ENCODE measurements at places on chromosomes 5 and 9.
A peak's percentile ranks its signal among the peaks of the same experiment; 100 is the strongest.

GRCh38 chr9:111715471-111715870 is 54.1 kb downstream of the GNG10 start:
- no peak for DNase-seq

DNA sequence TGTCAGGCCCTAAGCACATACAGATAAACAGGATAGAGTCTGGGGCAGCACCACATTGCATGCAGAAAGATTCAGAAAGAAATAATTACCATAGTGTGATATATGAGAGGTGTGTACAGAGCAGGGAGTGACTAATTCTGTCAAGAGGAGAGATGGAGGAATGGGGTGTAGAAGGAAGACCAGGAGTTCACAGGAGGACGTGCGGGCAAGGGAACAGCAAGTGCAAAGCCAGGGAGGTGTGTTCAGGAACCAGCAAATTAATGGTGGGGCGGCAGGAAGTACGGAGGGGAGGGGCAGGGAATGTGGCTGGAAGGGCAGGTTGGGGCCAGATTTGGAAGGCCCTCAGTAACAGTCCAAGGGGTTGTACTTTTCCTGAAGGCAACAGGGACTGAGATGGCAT is 17.4 kb downstream of the EGR1 start:
- DNase-seq = no peak

GRCh38 chr9:111036429-111036789 is 1.9 kb downstream of the LPAR1 start:
- DNase-seq = no peak

GRCh38 chr9:89218040-89218928 is 39.7 kb upstream of the SHC3 start:
- no peak for DNase-seq

DNA sequence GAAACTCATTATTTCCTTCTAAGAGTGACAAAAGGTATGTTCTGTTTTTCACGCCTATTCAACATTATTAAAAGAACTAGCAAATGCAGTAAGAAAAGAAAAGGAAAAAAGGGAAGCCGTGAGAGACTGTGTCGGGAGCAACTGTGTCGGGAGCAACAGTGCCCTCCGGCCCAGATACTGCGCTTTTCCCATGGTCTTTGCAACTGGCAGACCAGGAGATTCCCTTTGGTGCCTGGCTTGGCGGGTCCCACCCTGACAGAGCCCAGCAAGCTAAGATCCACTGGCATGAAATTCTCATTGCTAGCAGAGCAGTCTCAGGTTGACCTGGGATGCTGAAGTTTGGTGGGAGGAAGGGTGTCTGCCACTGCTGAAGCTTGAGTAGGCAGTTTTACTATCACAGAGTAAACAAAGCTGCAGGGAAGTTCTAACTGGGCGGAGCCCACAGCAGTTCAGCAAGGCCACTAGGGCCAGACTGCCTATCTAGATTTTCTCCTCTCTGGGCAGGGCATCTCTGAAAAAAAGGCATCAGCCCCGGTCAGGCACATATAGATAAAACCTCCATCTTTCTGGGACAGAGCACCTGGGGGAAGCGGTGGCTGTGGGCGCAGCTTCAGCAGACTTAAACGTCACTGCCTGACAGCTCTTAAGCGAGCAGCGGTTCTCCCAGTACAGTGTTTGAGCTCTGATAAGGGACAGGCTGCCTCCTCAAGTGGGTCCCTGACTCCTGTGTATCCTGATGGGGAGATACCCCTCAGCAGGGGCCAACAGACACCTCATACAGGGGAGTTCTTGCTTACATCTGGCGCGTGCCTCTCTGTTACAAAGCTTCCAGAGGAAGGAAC is 1237.4 kb upstream of the CDH18 start:
- no peak for DNase-seq

GRCh38 chr5:42994555-42995359 is 45.4 kb downstream of the ANXA2R start:
- peak; percentile 81 for DNase-seq

- no peak for DNase-seq
Measured at GRCh38 chr5:144710637-144711036, 540.0 kb downstream of the KCTD16 start.

GRCh38 chr9:18075253-18075952 is 398.6 kb upstream of the ADAMTSL1 start:
- DNase-seq = no peak

DNA sequence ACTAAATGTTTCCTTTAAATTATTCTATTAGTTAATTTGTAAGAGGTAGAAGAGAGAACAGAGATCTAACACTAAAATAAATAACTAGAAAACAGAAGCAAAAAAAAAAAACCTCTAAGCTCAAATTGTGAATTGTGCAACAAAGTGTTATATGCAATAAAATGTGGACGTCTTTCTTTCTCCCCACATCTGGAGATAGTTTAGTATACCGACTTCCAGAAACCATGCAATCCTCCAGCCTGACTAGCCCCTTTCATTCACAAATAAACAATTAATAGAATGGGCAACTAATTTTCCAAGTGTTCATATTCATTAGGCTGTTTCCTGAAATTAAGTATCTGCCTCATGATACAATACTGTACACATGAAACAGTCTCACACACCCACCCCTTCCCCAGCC is 258.5 kb downstream of the BNC2 start:
- no peak for DNase-seq

DNA sequence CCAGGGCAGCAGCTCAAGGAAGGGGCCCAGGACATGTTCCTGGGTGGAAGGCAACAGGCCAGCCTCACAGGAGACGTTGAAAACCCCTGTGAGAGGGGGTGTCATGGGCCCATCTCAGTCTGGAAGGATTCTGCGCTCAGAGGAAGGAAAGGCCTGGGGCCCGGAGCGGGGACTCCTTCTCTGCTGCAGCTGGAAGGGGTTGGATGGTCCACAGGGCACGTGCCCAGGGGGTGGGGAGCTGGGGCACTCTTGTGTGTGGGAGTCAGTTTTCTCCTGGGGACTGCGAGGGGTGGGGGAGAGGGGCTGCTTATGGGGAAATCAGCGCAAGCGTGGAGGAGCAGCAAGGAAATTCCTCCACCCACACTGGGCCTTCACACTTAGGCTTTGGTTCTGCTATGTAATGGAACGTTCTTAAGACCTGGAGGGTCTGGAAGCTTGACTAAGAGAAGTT is 2.9 kb upstream of the LPCAT1 start:
- no peak for DNase-seq

GRCh38 chr9:114039484-114039883 is 38.6 kb downstream of the AMBP start:
- DNase-seq = no peak

- DNase-seq = no peak
Measured at GRCh38 chr9:121312169-121312568, 44.2 kb downstream of the GSN start.

DNA sequence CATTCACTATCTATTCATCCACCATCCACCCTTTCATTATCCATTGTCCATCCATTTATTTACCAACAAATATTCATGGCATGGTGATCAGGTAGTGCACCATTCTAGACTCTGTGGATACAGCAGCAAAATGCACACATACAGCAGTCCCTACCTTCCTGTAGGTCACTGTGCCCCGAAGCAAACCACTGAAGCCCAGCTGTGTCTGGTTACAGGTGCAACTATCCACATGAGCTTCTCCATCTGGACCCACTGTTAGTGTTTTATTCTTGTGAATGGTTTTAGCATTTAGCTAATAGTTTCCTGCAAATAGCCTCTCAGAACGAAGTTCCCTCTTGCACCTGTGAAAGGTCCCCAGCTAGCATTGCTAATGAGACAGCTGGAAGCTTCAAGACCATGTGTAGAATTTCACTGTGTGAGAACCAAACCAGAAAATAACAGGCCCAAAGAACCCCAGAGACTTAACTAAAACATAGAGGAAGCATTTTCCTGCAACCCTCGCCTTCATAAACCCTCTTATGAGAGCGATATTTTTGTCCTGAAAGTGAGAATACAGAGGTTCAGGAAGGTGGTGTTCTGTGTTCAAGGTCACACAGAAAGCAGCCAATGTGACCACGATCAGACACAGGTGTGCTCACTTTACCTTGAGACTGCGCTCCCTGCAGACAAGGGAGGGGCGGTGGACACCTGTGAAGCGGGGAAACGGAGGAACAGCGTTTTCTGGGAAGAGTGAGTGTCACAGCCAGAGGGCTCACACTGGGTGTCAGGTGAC is 18.5 kb downstream of the PAEP start:
- no peak for DNase-seq

GRCh38 chr9:6301858-6302257 is 26.3 kb upstream of the TPD52L3 start:
- no peak for DNase-seq

DNA sequence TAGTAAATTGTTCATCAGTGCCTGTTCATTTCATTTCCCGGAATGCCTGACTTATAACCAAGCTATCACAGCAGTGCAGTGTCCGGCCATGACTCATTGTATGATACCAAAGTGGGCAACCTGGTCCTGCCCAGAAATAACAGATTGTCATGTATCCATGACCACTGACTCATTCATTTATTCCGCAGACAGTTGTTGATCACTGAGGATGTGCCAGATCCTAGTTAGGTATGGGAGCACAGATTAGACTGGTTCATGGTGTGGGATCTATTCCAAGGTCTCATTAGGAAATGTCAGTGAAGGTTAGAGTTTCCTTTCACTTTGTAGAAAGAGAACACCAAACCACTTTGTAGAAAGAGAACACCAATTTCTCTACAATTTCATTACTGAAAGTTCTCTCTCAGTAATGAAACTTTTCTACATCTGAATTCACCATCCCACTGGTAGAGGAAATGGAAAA is 8.7 kb downstream of the NREP start:
- DNase-seq = no peak

- peak; percentile 22 for DNase-seq
Measured at GRCh38 chr5:170623576-170624181, 119.9 kb downstream of the KCNIP1 start.

DNA sequence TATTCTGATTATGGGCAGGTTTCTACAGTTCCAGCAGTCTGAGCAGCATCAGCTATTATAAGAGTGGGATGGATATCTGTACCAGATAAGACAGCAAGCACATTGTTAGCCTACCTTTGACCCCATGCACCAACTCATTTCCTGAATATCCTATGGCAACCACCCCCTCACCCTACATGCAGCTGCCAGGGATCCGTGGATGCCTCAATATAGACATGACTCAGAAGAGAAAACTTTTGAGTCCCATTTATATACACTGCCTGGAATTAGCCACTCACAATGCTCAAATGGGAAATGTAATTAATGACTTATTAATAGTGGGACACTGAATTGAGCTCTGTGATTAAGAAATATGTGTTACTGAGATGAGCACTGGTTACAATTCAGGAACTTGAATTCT is 124.4 kb downstream of the SSBP2 start:
- no peak for DNase-seq

GRCh38 chr5:181173420-181174342 is 26.3 kb downstream of the OR2V2 start:
- peak; percentile 76 for DNase-seq

DNA sequence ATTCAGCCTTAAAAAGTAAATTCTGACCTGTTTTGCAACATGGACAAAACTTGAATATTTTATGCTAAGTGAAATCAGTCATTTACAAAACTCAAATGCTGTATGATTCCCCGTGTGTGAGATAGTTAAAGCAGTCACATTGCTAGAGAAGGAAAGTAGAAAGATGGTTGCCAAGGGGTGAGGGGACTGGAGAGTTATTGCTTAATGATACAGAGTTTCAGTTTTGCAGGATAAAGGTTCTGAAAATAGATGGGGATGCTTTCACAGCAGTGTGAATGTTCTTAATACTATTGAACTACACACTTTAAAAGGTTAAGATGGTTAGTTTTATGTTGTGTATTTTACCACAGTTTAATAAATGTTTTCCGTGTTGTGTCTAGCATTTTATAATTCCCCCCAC is 51.2 kb downstream of the SGCD start:
- no peak for DNase-seq

- no peak for DNase-seq
Measured at GRCh38 chr5:136120529-136120928, 12.1 kb upstream of the SMAD5 start.
